NCI-H446 treated with DMSO at 0.1 percent for 48 hours (cell line): ENCODE measurements at places on chromosomes 3 and 15.
A peak's percentile ranks its signal among the peaks of the same experiment; 100 is the strongest.

- no peak for DNase-seq
These were observed 35.7 kb downstream of the TRPM1 start for GRCh38 chr15:31065824-31066223.

GRCh38 chr3:132433121-132433520 is 15.8 kb downstream of the DNAJC13 start:
- DNase-seq: no peak

DNA sequence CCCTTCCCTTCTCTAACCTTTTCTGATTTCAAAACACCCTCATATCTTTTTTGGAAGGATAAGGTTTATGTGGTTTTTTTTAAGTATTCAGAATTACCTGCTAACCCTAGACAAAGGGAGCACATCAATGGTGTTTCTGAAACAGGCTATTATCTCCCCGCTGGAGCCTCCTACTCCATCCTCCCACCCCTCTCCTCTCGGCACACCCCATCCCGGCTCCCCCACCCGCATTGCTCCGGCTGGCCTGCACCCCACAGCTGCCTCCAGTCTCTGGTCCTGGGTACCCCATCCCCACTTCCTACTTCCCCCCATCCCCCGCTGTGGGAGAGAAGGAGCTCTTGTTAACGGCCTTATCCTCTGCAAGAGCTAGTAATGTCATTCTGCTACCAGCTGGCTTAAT is 59.2 kb downstream of the PDIA5 start:
- no peak for DNase-seq

GRCh38 chr3:44114142-44114541 is 127.5 kb upstream of the TOPAZ1 start:
- DNase-seq: no peak

DNA sequence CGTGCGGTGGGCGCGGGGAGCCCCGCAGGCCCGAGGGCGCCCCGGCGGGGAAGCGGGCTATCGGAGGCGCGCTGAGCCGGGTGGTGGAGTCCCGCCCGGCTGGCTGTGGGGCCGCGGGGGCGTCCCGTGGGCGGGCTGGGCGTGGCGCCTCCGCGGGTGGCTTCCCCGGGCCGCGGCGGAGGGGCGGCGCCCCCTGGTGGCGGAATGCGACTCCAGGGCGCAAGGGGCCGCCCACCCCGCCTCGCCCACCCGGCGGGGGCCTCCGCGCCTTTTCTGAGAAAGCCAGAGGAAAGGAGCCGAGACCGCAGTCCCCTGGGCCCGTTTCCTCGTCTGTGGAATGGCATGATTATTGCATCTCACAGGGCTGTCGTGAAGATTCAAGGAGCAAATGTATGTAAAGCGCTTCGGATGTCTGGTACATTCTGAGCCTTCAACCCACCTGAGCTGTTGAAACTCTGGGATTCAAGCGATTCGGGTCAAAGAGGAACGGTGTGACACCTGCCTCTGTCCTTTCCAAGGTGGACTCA is 31.9 kb upstream of the RAB6B start:
- DNase-seq: no peak

DNA sequence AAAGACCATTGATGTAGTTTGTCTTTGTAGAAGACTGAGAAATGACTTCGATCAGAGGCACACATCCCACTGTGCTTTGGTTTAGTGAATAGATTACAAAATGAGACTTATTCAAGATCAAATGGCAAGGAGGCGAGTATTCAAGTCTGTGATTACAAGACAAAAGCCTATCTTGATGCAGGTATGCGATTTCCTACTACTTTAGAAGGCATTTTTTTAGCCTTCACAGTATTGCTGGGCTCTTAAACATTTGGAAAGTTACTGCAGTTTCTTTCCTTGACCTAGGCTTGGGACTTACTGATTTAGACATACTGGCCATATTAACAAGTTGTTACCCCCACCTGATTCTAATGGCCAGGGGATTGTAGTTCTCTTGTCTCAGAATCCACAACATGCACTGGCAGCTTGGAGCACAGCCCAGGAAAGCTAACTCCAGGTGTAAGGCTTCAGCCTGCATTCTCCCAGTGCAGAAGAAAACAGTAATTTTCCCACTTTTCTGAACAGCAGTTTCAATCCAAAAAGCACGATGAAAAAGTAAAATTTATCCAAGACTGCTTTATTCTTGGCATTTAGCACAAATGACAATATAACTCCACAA is 311.6 kb downstream of the EPHA6 start:
- no peak for DNase-seq

DNA sequence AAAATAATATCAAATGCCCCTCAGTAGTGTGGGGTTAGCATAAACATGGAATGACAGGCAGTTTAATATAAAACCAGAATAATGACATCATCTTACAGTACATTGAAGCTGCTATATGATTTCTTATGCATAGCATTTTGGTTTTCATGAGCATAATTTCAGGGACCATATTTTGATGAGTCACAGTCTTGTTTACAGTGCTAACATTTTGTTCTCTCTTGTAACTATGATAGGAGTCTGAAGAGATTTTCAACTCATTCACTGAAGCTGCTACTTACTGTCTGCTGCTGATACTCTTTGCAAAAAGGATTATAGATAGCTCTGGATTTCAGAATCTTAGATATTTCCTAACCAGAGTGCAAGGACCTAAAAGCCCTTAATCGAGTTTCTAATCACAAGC is 92.6 kb upstream of the CCDC54 start:
- DNase-seq: no peak

- no peak for DNase-seq
These were observed 3.1 kb upstream of the A4GNT start for GRCh38 chr3:138135146-138135832.

DNA sequence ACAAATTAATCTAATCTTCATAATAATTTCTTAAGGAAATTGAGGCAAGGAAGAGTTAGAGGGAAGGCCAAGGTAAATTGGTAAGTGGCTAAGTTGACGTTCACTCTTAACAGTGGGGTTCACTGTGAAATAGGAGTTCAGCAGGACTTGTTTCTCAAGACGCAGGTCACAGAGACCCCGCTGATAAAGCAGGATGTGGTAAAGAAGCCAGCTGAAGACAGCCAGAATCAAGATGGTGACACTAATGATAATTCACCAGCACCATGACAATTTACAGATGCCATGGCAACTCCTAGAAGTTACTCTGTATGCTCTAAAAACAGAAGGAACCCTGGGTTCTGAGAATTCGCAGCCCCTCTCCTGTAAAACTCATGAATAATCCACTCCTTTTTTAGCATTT is 100.1 kb upstream of the CTDSPL start:
- DNase-seq: no peak

GRCh38 chr3:76753599-76753998 is 286.3 kb upstream of the ROBO2 start:
- peak; percentile 22 for DNase-seq

DNA sequence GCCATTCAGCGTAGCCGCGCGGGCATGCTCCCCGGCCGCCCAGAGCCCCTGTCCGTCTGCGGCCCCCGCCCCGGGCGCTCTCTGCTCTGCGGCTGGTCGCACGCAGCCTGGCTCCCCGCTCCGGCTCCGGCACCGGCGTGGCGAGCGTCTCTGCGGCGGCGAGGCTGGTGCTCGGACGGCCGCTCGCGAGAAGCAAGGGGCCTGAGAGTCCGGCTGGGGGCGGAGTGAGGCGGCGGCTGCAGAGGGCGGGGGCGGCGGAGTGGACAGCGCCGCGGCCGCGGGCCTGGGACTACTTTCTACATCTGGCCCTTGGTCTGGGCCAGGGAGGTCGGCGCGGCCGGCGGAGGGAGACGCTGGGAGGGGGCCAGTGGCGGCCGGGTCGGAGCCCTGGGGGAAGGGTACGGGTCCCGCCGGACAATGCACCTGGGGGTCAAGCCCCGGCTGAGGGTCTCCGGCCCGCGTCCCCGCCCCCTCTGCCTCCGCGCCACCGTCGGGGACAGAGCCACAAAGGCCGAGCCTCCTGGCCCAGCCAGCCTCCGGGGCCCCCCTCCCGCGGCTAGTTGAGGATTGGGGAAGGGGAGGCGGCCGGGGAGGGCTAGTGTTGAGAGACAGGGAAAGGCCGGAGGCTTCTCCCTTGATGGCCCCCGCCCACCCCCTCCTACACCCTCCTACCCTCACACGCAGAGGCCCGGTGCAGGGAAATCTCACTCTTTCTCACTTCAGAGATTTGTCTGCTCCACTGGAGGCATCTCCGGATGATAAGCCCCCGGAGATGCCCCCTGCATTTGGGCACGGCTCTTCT is at the start of gene PRTG:
Gene PRTG, minus strand, starts transcription at position 226 of the 802 bp plus-strand sequence. Its CDS starts 221 bp downstream, at position 5.
- DNase-seq: no peak

- no peak for DNase-seq
These were observed 517.0 kb upstream of the PPP2R3A start for GRCh38 chr3:135448520-135448919.

GRCh38 chr15:48532946-48533345 is 112.6 kb downstream of the FBN1 start:
- DNase-seq: no peak

GRCh38 chr3:167736264-167736787 is 805 bp downstream of the SERPINI1 start:
- no peak for DNase-seq

- DNase-seq: no peak
These were observed 49.1 kb downstream of the PDHB start for GRCh38 chr3:58384381-58385090.

DNA sequence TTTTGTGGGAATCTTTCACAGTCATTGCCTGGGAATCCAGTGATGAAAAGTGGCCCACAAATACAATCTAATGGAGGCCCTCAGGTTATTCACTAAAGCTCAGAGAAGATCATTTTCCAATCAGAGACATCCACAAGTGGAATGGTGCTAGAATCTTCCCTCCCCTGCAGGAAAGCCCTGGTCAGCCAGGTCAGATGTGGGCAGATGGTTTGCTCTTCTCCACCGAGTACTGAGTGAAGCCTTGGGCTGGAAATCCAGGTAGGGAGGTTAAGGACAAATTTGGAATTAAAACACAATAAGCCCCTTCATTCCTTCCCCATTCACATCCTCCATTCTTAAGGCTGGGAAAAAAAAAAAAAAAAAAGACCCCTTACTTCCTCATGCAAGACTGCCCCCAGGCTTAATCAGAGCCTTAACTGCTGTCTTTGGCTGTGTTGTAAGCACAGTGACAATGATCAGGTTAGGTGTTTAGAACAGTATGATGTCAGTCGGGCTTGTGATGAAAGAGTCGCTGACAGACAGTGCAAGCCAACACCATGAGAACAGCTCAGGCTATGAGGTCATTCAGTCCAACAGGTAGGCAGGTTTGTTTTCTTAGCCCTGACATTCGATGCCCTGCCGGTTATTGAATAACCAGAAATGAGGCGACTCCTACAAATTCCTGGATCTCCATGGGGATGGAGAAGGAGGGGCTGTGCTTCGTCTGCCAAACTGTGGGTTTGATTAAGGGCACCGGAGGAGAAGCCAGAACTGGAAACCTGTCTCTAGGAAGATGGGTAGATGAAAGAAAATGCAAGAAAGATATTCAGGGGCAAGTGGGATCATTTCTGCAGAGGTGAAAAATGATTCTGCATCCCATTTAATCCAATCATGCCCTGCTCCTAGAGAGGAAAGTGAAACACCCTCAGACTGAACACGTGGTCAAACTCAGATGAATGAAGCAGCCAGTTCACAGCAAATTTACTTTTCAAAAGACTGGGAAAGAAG is 23.5 kb upstream of the HES1 start:
- no peak for DNase-seq

- no peak for DNase-seq
These were observed 68.9 kb downstream of the SIDT1 start for GRCh38 chr3:113601240-113601639.

GRCh38 chr15:100862162-100862561 is 17.5 kb upstream of the ALDH1A3 start:
- DNase-seq: no peak

GRCh38 chr3:146577662-146578061 is 27.5 kb downstream of the PLSCR5 start:
- no peak for DNase-seq

DNA sequence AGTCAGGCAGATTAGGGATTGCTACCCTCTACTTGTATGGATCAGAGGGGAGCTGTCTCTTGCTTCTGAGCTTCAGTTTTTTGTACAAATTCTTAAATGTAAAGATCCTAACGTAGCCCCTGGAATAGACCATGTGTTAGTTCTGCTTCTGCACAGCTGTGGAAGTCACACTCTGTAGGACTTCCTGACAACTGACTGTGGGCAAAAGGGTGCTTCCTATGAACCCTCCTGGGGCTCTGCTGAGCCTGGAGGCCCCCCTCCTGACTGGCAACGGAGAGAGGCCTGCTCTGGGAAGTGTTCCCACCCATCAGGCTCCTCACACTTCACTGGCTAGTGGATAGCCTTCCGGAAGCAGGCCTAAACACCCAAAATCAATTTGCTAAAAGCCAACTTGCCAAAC is 131.0 kb downstream of the RPLP1 start:
- DNase-seq: no peak

DNA sequence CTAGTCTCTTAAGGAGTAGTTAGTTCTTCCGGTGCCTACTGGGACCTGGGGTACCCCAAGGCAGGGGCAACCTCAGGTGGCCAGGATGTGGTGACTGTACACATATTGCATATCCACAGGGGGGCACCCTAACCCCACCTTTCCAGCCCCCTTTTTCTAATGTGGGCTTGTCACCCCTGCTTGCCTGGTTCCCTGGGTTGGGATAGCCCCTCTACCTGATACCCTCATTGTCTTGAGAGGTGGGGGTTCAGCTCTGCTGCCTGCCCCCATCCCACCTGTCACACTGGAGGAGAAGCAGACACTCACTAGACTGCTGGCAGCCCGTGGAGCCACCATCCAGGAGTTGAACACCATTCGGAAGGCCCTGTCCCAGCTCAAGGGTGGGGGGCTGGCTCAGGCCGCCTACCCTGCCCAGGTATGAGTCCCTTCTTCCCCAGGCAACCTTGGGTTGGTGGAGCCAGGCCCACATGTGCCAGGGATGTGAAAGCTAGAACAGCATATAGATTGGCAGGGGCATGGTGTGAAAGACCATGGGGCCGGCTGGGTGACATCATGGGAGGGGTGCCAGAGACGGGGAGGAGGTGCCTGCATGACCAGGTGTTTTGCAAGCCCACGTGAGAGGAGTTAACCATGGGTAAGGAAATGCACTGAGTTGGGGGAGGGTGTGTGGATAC is 4.0 kb downstream of the GLYCTK start:
- no peak for DNase-seq

- no peak for DNase-seq
These were observed 905.3 kb upstream of the ALCAM start for GRCh38 chr3:104461431-104461830.

DNA sequence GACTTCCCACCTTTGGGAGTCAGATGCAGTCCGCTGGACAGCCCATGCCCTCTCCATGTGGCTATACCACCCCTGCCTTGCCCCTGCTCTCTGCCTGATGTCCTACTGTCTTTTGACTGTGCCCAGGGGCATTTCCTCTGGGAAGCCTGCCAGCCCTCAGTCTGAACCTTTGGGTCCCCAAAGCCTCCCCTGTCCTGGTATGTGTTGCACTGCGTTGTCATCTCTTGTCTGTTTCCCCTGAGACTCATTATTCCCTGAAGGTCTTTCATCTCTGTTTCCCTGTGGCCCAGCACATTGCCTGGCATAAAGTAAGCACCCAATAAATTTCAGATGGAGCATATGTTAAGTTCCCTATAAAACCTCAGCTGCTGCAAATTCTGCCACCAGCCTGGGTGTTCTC is 236.6 kb upstream of the CTDSPL start:
- DNase-seq: no peak

GRCh38 chr3:122942937-122943827 is 84.4 kb downstream of the SEMA5B start:
- DNase-seq: peak; percentile 15
